Fibroblast of skin of left quadriceps (primary cell): ENCODE measurements at places on chromosomes 2 and 18.
A peak's percentile ranks its signal among the peaks of the same experiment; 100 is the strongest.

DNA sequence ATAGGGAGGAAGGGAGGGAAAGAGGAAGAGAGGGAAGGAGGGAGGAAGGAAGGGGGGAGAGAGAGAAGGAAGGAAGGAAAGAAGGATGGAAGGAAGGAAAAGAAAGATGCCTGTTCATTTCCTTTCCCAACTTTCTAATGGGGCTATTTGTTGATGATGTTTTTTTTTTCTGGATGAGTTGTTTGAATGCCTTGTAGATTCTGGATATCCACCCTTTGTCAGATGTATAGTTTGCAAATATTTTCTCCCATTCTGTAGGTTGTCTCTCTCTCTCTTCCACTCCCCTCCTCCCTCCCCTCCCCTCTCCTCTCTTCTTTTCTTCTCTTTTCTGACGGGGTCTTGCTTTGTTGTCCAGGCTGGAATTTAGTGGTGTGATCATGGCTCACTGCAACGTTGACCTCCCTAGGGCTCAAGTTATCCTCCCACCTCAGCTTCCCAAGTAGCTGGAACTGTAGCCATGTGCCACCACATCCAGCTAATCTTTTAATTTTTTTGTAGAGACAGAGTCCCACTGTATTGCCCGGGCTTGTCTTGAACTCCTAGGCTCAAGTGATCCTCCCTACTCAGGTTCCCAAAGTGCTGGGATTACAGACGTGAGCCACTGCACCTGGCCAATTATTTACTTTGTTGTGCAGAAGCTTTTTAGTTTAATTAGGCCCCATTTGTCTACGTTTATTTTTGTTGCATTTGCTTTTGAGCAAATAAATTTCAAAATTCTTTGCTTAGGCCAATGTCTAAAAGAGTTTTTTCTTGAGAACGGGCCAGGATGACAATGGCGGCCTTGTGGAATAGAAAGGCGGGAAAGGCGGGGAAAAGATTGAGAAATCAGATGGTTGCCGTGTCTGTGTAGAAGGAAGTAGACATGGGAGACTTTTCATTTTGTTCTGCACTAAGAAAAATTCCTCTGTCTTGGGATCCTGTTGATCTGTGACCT lies 57.3 kb upstream of the FAM117B start:
- no peak for DNase-seq

- DNase-seq = no peak
Observed at GRCh38 chr2:167510071-167510759, 621.9 kb downstream of the XIRP2 start.

GRCh38 chr2:99674090-99674489 lies 184.3 kb upstream of the REV1 start:
- DNase-seq = no peak

DNA sequence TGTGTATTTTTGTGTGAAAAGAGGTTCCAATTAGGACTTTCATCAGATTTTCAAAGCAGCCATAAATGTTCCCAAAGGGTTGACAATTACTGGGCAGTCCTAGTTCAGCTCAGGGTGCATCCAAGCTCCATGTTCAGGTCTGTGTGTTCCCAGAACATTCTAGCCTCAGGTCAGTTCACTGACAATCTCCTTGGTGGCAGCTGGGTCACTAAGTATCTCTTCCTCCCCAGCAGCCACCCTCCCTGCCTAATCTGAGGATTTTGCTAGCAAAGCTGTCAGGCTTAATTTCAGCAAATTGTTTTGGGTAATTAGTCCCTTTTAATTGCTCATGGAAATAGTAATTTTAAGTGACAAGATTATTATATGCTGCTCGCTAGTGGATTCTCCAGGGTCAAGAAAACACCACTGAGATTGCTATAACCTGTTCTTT lies 29.8 kb downstream of the UPP2 start:
- no peak for DNase-seq

GRCh38 chr2:238345297-238345968 lies 25.1 kb downstream of the TRAF3IP1 start:
- no peak for DNase-seq

GRCh38 chr2:172735582-172736423 lies at the start of gene RAPGEF4:
TSS of gene RAPGEF4 (plus strand) at chr2:172735845. CDS start at chr2:172735984, 139 bp downstream.
- no peak for DNase-seq

- no peak for DNase-seq
Observed at GRCh38 chr2:238149841-238150572, 8.8 kb upstream of the ERFE start.

DNA sequence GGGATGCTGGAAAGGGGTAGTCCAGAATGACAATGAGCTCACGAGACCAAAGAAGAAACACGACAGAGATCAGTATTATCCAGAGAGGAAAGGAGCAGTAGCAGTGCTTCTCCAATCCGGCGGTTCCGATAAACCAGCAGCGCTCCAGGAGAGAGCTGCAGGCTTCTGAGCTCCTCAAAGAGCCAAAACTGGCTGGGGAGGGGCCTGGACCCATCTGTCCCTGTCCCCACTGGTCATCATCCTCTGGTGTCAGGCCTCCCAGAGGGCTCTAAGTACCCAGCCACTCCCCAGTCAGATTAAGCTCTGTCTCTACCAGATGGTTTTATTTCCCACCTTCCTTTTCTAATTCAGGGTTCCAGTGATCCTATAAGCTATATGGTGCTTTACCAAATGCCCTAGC lies 23.2 kb downstream of the DNAJC27 start:
- DNase-seq = no peak

DNA sequence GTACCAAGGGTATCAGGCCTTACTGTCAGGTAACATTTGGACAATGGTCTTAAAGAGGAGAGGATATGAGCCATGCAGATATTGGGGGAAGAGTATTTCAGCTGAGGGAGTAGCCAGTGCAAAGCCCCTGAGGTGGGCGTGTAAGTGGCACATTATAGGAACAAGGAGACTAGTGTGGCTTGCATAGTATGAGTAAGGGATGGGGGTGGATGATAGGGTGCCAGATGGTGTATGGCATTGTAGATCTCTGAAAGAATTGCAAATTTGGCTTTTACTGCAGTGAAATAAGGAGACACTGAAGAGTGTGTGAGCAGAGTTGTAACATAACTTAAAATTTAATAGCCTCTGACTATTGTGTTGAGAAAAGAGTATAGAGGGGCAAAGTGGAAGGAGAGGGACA lies 244.0 kb downstream of the PDE11A start:
- DNase-seq = no peak

DNA sequence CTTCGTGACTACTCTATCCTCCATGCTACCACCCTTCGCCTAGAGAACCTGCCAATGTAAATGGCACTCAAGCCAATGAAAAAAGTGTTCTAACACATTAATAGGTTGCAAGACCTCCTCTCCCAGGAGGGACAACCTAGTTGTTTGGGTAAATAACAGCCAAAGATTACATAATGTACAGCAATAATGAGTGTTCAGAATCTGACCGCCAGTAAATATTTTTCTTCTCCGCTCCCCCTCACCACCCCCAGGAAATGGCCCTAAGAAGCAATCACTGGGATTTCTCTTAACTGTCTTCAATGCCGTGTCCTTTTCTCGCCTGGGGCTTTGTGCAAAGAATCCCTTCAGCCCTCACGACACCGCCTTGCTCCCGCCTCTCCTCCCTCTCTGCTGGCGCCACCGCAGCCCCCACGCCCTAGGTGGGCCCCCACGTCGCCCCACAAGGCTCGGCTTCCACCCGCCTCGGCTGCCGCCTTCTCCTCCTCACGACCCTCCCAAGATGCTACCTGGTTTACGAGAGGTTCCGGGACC lies 458 bp downstream of the HYCC2 start:
- no peak for DNase-seq

- DNase-seq = no peak
Observed at GRCh38 chr2:48444404-48444803, 85.5 kb upstream of the STON1 start.

GRCh38 chr2:158745067-158745865 lies 49.9 kb upstream of the DAPL1 start:
- peak; percentile 33 for DNase-seq

DNA sequence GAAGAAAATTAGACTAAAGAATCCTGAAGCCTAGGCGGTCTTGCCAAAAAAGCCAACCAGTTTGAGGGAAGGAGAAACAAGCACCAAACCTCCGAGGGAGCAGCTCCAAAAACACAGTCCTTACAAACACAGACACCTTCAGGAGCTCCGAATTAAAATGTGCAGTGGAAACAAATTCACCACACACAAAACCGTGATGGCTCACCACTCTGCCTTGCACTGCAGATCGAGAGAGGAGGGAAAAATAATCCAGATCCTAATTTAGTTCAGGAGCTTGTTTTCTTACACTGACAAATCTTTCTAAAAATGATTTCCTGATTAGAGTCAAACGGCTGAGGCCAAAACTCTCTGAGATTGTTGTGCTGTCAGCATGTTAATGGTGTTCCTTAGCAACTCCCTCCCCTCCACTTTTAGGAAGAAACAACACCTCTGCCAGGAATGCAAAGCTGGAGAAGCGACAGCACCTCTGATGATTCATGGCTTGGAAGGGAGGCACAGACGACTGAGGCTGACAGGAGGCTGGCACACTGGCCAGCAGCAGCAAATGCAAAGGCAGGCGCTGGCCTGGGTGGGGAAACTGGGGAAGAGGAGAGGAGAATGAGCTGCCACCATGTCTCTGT lies 249.4 kb upstream of the KLHL29 start:
- no peak for DNase-seq

DNA sequence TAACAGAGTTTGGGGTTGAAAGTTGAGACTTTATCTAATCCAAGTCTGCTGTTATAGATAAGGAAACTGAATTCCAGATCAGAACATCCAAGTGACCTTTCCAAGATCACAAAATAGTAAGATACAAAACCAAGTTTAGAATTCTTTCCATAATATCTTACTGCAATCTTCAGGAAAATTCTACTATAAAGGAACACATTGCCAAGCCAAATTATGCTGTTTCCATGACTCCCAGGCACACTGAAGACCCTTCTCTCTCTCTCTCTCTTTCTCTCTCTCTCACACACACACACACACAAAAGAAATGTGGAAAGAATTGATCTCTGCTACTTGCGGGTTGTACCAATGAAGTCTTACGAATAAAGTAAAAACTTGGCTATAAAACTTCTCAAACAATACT lies 398.4 kb downstream of the METTL4 start:
- no peak for DNase-seq

- no peak for DNase-seq
Observed at GRCh38 chr2:168015274-168015953, 232.0 kb downstream of the STK39 start.

GRCh38 chr2:5521461-5521860 lies 170.7 kb upstream of the SOX11 start:
- DNase-seq = no peak

- no peak for DNase-seq
Observed at GRCh38 chr2:1415501-1415900, 2.2 kb downstream of the TPO start.

DNA sequence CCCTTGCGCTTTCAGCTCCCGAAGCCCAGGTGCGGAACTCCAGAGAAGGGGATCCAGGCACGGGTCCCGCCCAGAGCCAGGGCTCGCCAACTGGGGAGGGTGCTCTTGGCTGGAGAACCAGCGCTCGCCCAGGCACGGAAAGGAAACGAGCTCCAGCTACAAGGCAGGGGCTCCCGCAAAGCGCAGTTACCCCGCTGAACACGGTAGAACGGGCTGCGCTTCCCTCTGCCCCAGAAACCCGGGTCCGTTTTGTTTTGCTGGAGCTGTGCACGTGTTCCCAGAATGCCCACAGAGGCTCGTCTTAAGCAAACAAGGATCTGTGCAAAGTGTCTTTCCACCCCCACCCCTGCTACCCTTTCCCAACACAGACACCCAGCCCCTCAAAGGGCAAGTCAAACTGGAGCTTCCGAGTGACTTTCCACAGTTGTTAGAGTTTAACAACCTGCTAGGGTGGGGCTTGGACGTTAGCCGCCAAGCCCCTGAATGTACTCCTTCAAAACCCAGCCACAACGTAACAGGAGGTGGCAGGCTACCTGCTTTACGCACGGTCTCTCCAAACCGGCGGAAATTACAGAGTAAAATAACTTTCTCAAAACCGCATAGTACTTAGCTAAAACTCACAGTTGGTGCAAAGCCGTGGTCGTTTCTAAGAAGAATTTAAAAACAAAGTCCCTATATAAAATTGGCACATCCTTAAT lies 775 bp downstream of the RNF125 start:
- no peak for DNase-seq

DNA sequence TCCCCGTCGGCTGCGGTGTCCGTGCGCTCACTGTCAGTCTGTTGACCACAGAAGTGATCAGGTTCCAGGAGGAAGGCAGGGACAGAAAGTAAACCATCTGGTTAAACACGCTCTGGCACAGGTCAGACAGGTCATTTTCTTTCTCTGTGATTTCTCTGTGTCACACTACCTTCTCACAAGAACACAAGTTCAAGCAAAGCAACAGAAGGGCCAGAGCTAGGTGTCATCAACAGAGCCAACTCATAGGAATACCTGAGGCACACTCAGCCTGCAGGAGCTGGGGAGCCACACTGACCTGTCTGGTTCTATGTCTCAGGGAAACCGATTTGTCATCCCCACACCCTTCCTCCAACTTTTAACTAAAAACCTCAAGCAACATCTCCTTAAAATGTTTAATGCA lies 115.1 kb upstream of the ZBTB14 start:
- no peak for DNase-seq

- no peak for DNase-seq
Observed at GRCh38 chr2:126802316-126802715, 96.4 kb upstream of the TEX51 start.

DNA sequence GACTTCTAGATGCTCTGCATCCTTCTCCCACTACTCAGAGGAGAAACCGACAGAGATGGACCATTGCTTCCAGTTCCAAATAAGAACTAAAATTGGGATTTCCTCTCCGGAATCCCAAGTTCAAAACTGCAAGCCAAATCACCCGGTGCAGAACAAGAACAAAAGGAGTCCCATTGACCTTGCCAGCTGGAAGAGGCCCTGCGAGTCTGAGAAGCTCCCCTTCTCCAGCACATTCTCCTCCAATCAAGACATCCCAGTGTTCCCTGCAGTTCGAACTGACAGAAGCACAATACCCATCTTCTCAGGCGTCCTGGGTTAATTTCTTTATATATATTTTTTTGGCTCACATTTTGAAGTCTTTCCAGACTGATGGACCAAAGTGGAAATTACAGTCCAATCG lies 195.3 kb upstream of the MEIS1 start:
- DNase-seq = no peak

DNA sequence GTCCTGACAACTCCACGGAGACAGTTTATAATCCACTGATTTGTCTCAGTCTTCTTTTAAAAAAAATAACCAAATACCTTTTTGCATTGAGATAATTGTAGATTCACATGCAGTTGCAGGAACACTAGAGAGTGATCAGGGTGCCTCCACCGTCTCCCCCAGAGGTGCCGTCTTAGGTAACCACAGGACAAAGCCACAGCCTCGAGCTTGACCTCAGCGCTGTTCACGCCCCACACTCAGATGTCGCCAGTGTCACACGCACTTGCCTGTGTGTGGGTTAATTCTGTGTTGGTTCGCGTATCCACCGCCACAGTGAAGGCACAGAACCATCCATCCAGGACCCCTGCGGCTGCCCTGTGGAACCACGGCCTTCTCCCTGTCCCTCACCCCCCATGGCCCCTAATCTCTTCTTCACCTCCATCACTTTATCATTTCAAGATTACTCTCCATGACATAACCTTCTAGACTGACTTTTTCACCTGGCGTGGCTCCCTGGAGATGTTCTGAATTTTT lies 295.0 kb upstream of the HDAC4 start:
- DNase-seq = no peak

DNA sequence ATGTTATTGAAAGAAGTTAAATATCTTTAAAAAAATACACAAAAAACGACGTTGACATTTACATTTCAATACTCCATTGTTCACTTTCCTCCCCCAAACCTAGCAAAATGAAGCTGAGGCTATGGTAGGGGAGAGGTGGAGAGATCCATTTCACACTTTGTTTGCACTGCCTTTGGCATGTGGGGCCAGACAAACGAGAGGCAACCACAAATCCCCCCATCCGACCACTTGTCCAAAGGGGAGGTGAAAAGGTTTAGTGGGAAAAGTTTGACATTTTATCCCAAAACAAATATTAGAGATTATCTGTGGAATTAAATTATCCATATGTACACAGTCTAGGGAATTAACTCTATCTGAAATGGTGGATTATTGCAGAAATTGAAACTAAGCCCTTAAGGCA lies 261.7 kb upstream of the FIGN start:
- DNase-seq = no peak
